Activated T-cell treated with anti-CD3 and anti-CD28 coated beads for 1 hour (primary cell): ENCODE measurements at places on chromosomes 1 and 21.

- DNase-seq = no peak
Observed at GRCh38 chr1:201587729-201588128, 48.8 kb downstream of the NAV1 start.

DNA sequence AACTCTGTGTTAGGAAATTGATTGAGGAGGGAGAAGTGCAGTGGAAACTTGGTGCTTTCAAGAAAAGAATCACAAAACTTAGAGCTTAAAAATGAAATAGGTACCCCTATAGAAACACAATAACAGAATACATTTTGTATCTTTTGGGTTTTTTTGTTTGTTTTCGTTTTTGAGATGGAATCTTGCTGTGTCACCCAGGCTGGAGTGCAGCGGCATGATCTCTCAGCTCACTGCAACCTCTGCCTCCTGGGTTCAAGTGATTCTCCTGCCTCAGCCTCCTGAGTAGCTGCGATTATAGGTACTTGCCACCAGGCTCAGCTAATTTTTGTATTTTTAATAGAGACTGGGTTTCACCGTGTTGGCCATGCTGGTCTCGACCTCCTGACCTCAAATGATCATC lies 51.5 kb upstream of the RAVER2 start:
- no peak for DNase-seq

GRCh38 chr1:220879076-220879508 lies at the start of gene HLX:
HLX (plus strand) TSS chr1:220879443; CDS start chr1:220879858, 415 bp downstream.
- DNase-seq = no peak

DNA sequence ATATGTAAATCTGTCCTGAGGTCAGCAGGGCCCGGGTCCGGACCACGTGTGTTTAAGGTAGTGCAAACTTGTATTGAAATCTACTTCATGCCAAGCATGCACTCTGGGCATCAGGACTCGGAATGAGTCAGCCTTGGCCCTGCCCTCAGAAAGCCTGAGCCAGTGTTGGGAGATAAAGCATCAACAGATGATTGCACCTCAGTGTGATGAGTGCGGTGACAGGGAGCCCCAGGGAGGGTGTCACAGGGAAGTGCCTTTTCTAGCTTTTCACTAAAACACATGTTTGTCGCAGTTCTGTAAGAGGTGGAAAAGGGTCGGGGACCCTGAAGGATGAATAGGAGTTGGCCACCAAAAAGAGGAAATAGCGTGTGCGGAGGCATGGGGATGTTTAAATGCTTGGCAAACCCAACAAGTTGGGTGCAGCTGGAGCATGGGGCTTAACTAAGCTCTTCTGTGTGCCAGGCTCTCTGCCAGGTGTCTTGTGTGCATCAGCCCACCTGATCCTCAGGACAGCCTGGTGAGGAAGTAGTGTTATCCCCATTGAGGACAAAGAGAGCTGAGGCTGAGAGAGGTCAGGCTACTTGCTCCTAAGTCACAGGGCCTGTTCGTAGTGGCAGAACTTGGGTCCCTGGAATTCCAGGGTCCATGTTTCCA lies 48.2 kb upstream of the EPB41 start:
- no peak for DNase-seq

GRCh38 chr1:70504176-70504820 lies 93.2 kb downstream of the CTH start:
- no peak for DNase-seq

DNA sequence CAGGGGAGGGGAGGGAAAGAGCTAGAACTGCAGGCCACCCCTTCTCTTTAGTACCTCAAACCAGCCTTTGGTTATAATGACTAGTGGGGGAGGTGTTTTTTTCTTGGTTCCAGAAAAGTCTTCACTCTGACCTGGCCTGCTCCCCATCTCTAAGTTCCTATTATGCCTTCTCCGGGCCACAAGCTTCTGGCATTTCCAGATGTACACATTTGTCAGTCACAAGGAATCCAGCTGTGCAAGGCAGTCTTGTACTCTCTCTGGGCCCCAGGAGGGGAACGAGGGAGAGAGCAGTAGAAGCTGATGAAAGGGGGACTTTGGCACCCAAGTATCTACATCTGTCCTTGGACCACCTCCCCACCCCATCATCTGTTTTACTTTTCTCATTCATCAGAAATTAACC lies 2.7 kb upstream of the FALEC start:
- DNase-seq = no peak

DNA sequence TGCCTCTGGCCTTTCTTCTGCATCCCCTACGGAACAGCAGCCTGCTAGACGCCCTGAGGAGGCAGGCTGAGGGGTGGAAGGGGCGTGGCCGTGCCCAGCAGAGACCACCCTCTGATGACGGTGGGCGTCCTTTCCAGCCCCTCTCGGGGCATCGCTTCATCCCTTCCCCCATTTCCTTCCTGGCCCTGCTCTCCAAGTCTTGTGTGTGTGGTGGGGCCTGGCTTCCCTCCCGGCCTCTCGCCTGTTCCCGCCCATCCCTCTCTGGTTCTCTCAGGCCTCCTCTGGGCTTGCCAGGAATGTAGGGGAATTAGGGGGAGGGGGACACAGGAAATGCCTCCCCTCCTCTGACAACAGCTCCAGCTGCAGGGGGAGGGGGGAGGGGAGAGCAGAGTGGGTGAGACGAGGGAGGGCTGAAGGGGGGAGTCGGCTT lies 51.1 kb downstream of the SKI start:
- DNase-seq = no peak

GRCh38 chr21:17597680-17598079 lies 15.0 kb downstream of the BTG3 start:
- no peak for DNase-seq

- no peak for DNase-seq
Observed at GRCh38 chr1:159443066-159443750, 3.7 kb downstream of the OR10J1 start.

- DNase-seq = no peak
Observed at GRCh38 chr1:77639056-77639455, 43.4 kb downstream of the ZZZ3 start.

DNA sequence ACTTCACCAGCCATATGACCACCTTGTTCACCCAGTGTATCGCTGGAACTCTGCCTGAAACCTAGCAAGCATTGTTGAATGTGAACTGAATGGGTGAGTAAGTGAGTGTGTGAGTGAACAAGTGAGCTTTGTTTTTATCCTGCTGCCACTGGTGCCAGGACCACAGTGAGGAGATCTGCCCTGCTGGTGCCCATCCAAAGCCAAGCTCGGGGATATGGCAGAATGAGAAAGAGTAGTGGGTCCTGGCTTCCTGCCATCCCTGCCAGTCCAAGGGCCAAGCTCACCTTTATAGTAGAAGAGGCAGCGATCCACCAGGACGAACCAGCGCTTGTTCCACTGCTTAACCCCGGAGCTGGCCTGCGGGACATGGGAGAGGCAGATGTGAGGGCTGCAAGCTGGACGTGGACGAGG lies 53.4 kb upstream of the GOLT1A start:
- DNase-seq = no peak

DNA sequence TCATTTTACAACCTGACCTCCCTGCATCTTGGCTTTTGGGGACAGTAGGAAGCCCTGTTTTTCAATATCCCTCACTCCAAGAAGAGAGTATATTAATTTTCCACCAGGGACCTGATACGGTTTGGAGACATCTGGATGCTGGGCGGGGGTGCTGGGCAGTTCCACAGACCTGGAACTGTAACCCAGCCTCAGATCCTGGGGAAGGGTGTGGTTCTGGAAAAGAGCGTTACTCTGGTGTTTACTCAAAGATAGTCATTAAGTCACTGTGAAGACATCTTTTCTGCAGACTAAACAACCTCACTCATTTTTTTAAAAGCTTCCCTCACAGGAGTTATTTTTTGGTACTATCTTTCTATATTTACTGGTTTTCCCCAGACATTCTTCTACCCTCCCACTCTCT lies 189.8 kb downstream of the CLIC6 start:
- DNase-seq = no peak

- no peak for DNase-seq
Observed at GRCh38 chr1:117959364-117959763, 29.8 kb downstream of the WDR3 start.
